ENCODE measurements at places on chromosomes 13 and 19.

DNA sequence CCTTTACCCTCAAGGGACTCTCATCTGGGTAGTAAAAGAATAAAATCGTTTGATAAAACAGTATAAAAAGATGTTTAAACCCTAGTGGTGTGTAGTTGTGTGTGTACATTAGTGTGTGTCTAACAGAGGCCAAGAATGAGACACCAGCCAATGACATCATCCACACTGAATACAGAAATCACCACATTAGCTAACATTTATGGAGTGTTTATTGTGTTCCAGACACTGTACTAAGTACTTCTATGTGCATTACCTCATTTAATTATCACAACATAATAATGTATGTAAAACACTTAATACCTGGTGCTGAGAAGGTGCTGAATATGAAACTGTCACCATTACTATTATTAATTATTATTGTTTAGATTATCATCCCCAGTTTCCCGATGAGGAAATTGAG, 49.1 kb upstream of the UQCRFS1 start:
- no peak for DNase-seq

DNA sequence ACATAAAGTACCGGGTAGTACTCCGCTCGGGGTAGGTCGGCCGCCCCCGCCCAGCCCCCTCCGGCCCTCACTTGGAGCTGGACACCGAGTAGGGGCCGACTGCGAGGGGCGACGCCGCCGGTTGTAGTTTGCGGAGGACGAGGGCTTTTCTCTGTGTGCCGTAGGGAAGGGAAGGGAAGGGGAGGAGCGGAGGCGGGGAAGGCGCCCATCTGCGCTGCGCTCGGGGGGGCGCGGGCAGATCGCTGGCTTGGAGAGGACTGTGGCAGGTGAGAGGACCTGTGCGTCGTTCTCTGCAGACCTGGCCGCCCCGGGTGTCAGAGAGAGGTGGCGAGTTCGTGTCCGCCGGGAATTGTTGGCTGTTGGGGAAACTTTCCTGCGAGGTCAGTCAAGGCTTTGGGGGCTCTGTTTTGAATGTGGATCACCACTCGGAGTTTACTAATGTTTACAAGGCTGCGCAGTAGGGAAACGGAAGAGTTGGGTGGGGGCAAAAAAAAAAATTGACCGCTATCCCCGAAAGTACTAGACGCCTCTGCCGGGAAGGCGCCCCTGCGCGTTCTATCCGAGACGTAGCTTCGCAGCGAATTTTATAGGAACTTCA, 1.4 kb downstream of the ING1 start:
- no peak for DNase-seq

- DNase-seq: no peak
These were observed 42.3 kb downstream of the ZNF611 start for GRCh38 chr19:52692431-52693008.

- no peak for DNase-seq
These were observed 432.3 kb downstream of the SLITRK6 start for GRCh38 chr13:85366759-85367417.

- no peak for DNase-seq
These were observed 316.0 kb upstream of the MIR17HG start for GRCh38 chr13:91031508-91031907.

DNA sequence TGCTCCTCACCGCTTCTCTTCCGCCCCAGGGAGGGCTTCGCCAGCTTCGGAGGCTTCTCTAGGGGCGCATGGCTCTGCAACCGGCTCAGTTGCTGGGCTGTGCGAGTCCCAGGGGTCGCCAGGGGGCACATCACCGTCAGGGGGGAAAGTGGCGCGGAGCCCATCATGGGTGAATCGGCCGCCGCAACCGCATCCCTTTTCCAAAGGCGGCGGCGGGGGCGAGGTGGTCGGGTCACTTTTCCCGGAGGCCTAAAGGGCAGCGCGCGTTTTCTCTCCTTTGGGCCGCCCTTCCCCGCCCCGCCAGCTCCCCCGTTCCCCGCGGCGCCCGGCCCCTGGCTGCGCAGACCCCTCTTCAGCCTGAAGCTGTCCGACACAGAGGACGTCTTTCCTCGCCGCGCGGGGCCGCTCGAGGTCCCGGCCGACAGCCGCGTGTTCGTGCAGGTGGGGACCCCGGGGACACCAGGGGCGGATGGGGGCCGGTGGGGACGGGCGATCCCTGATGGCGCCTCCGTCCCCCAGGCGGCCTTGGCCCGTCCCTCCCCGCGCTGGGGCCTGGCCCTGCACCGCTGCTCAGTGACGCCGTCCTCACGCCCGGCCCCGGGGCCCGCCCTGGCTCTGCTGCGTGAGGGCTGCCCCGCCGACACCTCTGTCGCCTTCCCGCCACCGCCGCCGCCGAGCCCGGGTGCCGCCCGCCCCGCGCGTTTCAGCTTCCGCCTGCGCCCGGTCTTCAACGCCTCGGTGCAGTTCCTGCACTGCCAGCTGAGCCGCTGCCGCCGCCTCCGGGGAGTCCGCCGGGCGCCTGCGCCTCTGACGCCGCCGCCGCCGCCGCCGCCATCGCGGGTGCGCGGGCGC, 1.7 kb downstream of the TGFBR3L start:
- no peak for DNase-seq

- no peak for DNase-seq
These were observed 8.0 kb downstream of the KLC3 start for GRCh38 chr19:45348367-45349125.

DNA sequence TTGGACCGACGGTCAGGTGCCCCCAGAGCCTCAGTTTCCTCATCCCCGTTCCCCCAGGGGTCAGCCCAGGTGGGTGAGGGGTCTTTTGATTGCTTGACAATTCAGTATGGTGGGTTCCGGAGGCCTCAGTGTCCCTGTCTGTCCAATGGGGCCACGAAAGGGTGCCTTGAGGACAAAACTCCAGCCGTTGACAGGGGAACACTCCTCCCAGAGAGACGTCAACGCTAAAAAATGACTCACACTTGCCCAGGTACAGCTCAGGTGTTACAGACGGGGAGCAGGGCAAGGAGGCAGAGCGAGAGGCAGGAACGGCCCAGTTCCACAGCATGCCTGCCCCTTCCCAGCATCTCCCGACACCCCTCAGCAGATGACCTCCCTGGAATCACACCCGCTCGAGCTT, 1.8 kb downstream of the TNFAIP8L1 start:
- no peak for DNase-seq

DNA sequence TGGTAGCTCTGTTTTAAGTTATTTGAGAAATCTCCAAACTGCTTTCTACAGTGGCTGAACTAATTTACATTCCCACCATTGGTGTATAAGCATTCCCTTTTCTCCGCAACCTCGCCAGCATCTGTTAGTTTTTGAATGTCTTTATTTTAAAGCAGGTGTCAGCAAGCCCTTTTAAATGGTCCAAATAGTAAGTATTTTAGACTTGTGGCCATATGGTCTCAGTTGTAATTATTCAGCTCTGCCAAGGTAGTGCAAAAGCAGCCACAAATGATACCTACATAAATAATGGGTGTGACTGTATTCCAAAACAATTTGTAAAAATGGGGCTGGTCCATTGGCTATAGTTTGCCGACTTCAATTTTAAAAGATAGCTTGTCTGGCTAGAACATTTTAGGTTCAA, 58.7 kb upstream of the TMTC4 start:
- DNase-seq: no peak

- no peak for DNase-seq
These were observed 135.6 kb downstream of the PAN3 start for GRCh38 chr13:28273919-28274318.

GRCh38 chr13:68185444-68186141, 955.5 kb upstream of the PCDH9 start:
- no peak for DNase-seq

- no peak for DNase-seq
These were observed 36.1 kb downstream of the TBC1D4 start for GRCh38 chr13:75445717-75446499.

GRCh38 chr13:51419001-51419636, 33.7 kb downstream of the INTS6 start:
- no peak for DNase-seq

DNA sequence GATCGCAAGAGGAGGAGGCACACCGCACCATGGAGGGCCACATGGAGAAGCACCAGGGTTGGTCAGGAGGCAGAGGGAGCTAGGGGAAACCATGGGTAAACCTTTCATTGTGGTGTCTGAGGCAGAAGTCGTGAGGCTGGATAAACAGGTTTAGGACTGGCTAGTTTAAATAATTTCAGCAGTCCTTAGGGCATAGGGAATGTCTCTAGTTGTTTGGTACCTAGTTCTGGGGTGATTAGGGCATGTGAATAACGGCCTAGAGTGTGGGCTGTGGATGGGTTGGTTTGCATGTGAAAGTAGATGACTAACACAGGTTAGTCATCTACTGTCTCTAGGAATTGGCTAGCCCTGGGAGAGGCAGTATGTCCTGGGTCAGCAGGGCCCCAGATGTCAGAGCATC, 102.3 kb downstream of the STOML3 start:
- DNase-seq: no peak

DNA sequence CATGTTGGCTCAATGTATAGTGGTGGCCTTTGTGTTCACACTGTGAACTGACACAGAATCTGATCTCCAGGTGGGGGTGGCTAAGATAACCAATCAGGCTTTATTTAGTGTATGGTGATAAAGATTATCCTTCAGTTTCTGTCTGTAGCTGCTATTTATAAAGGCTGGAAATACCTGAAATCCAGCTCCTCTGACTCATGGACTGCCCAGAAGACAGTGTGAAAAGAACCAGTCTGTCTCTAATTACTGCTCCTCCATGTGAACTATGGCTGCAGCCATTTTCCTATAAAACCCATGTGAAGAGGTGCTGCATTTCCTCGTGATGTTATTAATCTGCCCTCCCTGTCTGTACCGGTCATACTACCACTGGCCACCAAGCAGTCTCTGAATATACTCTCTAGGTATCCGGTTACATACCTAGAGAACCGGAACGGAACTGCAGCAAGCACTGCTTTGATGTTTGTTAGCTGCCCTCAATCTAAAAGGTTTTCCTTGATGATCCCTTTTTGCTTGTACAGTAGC, 238.0 kb downstream of the LHFPL6 start:
- no peak for DNase-seq

GRCh38 chr19:40193587-40193849, 2.3 kb downstream of the MAP3K10 start:
- no peak for DNase-seq

GRCh38 chr13:99352351-99353245, 45.4 kb upstream of the GPR183 start:
- no peak for DNase-seq

- no peak for DNase-seq
These were observed 647 bp upstream of the KLF12 start for GRCh38 chr13:74134777-74135325.

DNA sequence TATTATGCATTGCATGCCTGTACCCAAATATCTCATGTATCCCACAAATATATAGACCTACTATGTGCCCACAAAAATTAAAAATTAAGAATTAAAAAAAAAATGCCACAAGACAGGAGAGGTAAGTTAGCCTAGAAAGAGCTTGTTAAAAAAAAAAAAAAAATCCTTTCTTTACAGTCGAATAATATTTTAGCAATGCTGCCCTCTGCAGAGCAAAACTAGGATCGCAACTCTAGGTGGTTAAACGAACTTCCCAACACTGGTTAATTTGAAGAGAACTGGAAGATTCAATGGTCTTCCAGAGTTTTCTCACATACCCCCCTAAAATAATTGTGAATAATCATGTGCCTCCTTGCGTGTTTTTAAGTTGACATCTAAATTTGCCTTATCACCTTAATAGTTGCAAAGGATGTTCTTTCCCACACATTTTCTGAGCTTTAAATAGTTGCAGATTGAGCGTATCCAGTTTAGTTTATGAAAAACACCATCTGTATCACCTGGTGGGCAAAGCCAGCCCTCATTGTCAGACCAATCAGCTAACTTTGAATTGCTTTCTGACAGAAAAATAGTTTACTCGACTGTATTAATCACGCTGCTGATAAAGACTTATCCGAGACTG, 47.4 kb upstream of the RCBTB2 start:
- DNase-seq: no peak

- no peak for DNase-seq
These were observed 109.8 kb downstream of the CACNA1A start for GRCh38 chr19:13396250-13397080.

DNA sequence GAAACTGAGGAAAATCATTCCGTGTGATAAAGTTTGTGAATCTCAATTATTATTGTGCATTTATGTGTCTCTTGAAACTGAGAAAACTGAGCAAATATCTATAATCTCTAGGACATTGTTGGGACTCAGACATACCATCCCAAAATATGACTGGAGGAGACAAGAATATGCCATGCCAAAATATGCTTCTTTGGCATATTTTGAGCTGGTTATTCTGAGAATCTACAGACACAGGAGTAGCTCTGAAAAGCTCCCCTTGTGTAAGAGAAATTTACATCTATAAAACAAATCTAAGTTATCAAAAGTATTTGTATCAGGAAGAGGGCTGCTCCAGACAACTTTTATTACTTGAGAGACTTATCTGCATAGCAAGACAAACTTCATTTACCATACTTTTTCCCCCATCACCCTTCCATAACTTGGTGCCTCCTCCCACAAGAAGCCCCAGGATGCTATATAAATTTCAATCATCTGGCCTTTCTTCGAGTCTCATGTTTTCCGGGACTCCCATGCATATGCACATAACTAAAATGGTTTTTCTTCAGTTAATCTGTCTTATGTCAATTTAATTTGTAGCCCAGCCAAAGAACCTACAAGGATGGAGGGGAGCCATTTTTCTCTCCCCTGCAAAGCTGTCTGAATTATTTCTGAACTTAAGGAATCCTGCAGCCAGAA, 28.6 kb upstream of the NDFIP2 start:
- no peak for DNase-seq
